ENCODE measurements at places on chromosomes 5 and 9.

DNA sequence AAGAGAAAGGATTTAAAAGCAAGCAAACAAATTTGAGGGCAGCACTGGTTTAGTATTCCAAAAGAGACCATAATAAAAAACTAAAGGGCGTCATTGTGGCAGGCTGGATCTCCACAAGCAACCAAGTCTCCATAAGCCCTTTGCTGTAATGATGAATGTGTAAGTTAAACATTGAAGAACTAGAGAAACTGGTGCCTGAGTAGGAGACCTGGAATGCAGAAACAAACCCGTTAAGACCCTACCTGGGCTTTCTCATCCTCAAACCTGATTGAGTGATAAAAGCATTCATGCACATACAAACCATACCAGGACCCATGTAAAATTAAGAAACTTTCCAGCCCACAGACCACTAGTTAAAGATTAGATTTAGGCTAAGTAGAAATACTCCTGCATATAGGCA is 1.9 kb upstream of the SCGB3A2 start:
- DNase-seq, result no peak

DNA sequence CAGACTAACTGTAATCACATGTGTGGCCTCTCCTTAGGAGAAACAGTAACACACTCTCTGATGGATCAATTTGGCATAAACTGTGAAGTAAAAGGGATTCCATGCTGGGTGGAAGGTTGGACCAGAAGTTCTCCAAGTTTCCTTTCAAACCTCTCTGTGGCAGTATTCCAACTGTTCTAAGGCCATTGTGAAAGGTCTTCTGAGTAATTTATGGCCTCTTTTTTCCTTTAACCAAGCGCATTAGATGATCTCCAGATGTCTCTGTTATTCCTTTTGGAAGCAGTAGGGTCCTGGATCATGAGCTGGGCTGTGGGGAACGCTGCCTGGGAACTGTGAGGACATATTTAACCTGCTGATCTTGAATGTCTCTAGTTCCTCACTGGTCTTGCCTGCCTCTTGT is 80.6 kb upstream of the IL6ST start:
- no peak for DNase-seq

DNA sequence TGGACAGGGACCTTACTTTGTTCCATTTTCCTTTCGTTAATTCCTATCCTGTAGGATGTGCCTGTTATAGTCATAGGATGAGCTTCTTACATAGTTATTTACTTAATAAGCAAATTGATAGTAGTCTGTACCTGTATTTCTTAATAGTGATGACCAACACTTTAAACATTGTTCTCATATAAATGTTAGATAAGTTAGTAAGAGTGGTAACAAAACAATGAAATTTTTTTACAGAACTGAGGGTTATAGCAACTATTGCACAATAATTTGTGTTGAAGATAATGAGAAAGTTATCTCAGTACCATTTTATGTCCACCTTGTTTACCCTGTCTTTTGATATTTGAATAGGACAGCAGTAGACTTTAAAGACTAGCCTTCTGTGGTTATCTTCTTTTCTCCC is 162.9 kb upstream of the ELL2 start:
- DNase-seq, result no peak

DNA sequence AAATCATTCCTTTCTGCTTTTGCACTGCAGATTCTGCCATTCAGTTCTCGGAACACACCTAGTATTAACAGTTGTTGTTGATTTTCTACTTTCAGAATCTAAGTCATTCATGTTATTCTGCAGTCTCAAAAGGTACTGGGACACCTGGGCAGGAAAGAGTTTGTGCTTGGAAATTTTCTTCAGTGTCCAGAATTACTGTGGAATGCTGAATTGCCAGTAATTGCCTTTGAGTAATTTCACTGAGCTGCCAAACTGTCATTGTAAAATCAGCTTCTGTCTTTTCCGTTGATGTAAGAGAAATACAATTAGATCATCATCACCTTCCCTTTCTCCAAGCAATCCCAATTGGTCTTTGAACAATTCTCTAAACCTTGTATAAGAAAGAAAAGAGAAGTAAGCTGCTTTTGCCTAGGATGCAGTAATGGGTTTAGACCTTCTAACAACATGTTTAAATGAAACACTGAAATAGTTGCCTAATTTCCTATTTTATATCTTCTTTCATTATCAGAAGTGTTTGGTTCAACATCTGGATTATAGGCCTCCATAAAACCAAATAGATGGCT is 75.7 kb upstream of the TGFBR1 start:
- DNase-seq, result no peak

DNA sequence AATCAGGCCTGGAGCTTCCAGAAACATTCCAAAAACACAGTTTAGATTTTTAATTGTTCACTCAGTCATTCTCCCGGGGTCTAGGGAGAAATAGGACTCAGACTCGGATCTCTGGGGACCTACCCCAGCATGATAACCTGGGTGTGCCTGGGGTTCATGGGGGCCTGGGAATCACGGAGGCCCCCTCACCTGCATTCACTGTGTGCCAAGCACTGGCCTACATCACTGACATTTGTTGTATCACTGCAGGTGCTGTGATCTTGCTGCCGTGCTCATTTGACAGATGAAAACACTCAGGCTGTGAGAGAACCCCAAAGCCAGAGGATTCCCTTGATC is 22.8 kb upstream of the ZBTB43 start:
- DNase-seq, result no peak

- no peak for DNase-seq
Observed at GRCh38 chr5:26893078-26893477, 145.3 kb downstream of the CDH9 start.

DNA sequence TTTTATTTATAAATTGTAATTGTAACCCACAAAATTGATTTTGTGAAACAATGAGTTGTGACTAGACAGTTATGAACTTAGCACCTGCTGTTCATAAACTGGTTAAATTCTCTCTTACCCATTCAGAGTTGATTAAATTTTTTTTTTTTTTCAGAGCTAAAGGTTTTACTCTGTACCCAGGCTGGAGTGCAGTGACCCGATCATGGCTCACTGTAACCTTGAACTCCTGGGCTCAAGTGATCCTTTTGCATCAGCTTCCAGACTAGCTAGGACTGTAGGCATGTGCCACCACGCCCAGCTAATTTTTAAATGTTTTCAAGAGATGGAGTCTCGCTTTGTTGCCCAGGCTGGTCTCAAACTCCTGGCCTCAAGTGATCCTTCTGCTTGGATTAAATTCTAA is 1.9 kb downstream of the HSD17B4 start:
- DNase-seq, result no peak

DNA sequence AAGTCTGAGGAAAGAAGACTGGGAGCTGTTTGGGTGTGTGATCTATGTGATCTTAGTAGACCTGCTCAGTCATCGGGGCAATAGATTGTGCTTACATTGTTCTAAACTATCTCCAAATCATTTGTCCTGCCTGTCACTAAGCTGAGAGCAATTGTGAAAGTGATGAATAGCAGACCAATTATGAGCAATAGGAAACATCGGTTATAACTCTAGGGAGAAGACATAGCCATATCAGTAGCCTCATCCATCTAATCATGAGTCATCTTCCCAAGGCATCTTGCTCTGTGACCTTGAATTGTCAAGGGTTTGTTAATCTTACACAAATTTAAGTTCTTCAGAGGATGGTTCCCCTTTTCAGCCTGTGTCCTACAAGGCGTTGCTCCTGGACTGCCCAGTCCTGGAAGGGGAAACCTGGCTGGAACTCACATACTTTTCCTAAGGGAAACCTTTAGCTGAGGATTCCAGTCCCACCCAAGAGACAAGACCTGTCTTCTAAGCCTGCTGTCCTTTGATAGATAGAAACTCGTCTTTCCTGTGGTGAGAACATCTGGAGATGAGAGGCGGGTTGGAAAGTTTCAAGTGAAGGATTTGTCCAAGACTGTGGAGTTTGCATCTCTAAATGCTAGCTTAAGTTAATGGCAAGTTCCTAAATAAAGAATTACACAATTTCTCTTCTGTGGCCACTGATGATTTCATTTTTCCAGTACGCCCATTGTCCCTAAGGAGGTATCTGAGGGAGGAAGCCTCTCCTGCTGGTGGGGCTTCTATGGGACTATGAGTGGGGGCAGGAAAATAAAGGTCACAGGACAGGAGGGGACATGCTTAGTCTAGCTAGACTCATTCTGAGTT is 53.9 kb upstream of the TRIM32 start:
- DNase-seq, result peak; percentile 23

DNA sequence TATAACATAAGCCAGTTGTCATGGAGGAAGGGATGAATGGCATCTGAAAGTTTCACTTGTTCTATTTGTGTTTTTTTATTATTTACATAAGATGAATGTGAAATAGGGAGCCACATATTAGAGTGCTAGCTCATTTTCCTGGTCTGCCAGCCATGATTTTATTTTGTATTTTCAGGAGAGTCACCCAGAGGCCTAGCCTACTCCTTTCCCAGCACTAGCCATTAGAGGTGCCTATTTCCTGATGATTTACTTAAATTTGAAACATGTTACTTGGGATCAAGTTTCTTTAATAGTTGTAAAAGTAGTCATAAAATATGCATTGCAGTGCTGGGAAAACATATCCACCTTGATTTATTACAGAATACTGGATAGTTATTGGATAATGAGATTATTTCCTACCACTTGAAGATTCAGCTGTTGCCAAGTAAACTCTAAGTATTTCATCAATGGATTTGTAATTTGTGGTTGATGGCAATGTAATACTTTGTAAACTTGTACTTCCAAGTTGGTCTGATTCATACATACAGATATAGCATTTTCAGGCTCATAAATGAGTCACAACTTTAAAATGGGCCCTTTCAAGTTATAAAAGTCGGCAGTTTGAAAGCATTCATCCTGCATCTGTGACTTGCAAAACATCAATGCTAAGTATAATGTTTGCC is 50.8 kb downstream of the KCNN2 start:
- peak; percentile 29 for DNase-seq

DNA sequence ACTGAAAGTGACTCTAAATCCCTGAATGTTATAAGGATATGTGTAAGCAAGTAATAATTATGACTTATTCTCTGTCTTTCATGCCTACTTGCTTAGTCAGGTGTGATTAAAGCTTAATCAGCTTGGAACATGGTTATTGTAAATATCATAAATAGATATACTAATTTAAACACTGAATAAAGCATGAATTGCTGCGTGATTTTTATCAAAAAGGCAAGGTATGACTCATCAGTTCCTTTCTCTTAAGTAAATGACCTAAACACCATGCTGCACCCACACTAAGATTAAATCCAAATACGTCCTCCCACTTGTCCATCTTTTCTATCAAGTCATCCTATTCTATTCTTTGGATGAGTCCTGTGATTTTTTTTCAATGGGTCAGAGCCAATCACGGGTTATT is 124.6 kb upstream of the MTAP start:
- peak; percentile 100 for DNase-seq

DNA sequence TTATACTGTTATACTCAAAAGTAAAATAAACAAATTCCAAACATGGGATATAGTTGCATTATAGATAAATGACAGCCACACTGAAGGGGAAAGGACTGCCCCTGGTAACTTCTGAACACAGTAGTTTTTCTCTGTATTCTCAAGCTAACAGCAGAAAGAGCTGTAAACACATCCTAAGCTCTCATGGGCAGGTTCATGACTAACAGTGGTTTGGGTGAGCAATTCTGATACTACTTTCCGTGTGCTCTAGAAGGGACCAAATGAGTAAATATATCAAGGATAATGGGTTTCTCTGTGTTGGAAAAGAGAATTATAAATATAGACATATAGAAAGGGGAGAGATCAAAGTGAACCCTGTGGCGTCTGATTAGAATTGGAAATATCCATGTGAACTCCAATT is 2.2 kb upstream of the LCN6 start:
- peak; percentile 59 for DNase-seq

DNA sequence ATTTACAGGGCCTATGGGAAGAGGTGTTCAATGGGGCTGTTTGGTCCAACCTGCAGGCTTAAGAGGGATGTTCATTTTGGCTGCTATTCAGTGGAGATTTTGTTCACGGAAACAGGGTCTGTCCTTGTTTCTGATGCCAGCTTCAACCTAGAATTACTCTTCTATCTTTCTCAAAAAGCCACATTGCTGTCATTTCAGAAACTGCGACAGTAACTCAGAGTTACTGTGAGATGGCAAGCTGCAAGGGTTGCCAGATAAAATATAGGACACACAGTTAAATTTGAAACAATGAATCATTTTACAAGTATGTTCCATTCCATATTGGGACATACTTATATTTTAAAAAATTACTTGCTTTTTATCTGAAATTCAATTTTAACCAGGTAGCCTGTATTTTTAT is 128.0 kb downstream of the NPR3 start:
- DNase-seq, result no peak

GRCh38 chr9:130768265-130768664 is 66.8 kb upstream of the ABL1 start:
- DNase-seq, result no peak

DNA sequence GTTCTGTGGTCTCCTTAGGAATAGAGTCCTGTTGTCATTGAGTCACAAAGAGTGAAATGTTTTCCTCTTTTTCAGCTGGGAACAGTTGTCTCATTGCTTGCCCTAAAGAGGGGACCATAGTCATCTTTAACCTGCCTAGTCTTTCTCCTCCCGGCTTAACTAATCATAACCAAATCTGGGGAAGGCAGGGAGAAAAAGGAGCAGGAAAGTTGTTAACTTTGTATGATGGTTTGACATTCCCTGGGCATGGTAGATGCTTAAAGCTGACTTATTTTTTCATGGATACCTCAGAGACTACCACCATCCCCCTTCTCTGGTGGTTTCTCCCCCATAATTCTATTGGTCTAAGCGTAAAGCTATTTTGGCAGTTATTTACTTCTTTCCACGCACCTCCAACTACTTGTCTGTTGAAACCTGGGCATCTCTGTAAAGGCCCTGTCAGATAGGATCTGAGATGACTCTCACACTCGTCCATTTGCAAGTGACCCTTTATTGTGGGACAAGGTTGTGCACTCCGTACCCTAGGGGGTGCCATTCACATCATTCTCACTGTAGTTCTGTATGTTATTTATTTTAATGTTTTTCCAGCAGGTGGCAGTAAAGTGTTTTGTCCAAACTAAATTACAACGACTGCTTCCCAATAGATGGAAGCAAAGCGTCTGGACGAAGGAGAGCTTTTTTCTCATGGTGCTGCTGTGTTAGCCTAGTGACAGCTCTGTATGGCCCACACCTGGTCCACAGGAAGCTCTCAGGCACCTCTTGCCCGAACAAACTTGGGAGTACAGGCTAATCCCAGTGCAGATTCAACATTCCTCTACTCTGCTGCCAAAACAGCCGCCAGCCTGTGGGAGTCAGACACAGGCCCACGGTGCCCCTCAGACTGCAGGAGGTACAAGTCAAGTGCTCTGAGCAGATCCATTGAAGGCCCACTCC is 3.0 kb upstream of the FAM13B start:
- DNase-seq, result peak; percentile 97

DNA sequence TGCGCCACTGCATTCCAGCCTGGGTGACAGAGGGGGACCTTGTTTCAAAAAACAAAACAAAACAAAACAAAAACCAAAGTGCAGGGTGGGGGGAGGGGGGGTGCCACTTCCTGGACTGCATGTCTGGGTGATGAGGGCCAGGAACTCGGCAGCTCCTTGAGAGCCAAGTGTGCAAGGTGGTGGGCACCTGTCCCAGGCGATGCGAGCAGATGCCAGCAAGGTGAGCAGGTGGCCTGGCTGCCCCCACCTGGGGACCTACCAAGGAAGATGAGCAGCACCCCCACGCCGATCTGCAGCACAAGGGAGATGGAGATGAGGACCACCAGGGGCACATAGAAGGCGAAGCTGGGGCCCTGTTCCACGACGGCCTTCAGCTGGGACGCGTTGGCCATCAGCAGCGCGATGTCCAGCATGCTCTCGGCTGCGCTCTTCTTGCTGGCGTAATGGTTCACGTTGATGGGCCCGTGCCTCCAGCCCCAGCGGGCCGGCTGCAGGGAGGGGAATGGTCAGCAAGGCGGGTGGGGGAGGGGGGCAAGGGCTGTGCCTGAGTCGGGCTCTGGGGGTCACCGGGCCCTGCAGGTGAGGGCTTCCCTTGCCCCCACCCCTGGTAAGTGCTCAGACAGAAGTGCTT is 7.8 kb downstream of the NINJ1 start:
- no peak for DNase-seq

- no peak for DNase-seq
Observed at GRCh38 chr5:32677023-32677422, 34.1 kb upstream of the NPR3 start.

Data from RKO (cell line).